Stimulated activated CD8-positive, alpha-beta memory T cell treated with anti-CD3 and anti-CD28 coated beads, Interleukin-15, amount 100 ng/mL, for 48 hours (primary cell): ENCODE measurements at places on chromosomes 2 and 18.

GRCh38 chr2:134035605-134036370 lies 218.1 kb upstream of the MGAT5 start:
- DNase-seq = no peak

GRCh38 chr2:112181571-112182290 lies 43.5 kb downstream of the FBLN7 start:
- no peak for DNase-seq

DNA sequence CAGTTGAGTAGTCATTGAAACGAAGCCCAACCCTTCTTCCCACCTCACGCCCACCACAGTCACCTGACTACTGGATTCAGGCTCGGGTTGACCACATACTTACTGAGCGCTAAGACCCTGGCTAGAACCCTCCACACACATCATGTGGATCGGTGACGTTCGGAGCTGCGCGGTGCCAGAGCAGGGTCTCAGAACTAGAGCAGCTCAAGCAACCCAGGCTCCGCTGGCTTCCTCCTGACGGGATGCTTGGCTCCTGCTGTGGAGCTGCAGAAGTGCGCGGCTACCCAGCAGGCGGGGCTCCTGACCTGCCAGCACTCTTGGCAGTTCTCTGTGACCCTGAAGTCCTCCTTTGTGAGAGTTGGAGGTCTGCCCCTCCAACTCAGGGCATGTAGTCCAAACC lies 90.6 kb upstream of the MBOAT2 start:
- DNase-seq = no peak

GRCh38 chr2:229273006-229273722 lies 2.1 kb upstream of the PID1 start:
- no peak for DNase-seq

DNA sequence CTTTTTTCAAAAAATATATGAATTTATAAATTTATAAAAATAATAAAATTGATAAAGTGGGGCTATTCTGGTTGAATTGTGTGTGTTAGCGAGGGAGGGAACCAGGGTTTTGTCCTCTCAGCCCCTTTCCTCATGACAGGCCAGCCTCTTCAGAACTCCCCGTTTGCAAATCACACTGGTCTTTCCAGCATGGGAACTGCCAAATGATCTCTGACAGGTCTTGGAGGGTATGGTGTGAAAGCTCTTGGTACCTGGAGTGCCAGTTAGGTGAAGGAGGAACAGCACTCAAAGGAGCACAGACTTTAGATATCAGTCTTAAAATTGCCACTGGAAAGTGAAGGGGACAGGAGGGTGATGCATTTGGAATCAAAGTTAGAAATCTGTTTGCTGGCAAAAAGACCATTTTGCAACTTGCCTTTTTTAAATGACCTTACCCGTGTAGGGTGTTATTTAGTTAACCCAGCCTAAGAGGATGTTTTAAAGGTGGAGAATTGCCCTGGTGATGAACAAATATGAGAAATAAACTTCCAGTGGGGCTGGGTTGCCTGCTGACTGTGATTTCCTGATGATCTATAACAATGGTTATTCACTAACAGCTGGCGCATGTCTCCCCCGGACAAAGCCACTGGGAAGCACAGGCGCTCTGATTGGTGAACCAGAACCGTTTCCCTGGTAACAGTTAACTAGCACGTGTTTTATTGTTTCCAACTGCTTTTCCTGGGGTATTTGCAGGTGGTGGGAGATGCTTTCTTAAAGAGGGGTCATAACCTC lies 85.3 kb upstream of the EFEMP1 start:
- DNase-seq = no peak

DNA sequence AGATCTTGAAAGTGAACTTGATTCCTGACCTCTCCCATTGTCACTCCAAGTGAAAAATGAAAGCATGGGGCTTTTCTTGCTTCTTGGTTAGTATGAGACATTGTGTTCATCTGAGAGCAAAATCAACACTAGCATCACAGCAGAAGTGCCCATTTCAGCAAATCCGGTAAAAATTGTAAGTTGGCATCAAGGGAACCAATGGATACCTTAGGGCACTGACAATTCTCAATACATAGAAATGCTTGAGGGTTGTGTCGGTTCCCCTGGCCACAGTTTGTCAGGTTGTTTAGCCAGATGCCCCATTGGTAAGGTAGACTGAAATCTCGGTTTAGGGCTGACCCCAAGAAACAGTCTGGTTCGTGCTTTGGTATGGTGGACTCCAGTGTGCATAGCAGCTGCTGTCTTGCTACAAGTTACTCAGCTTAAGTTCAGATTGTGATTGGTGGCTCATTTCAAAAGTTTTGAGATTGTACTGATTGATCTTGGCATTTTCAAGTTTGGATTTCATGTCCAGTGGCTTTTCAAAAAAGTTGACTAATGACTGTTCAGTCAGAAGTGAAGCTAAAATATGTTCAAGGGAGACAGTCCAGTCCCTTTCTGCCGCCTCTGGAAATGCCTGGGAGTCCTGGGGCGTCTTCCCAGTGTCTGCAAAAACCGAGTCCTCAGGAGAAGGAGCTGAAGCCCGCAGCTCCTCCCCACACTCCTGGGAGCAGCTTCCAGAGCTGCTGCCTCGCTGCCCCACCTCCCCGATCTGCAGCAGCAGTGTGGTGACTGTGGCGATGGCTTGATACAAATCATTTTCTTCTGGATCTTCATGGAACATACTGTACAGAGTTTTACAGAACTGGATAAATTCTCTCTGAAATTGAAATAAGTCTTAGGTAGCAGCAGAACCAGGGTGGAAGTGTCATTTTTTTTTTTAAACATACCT lies 5.6 kb downstream of the RPL31 start:
- DNase-seq = no peak

- DNase-seq = no peak
Observed at GRCh38 chr2:62089658-62090057, 106.3 kb upstream of the B3GNT2 start.

GRCh38 chr2:197137231-197137630 lies 173.3 kb downstream of the ANKRD44 start:
- DNase-seq = no peak

DNA sequence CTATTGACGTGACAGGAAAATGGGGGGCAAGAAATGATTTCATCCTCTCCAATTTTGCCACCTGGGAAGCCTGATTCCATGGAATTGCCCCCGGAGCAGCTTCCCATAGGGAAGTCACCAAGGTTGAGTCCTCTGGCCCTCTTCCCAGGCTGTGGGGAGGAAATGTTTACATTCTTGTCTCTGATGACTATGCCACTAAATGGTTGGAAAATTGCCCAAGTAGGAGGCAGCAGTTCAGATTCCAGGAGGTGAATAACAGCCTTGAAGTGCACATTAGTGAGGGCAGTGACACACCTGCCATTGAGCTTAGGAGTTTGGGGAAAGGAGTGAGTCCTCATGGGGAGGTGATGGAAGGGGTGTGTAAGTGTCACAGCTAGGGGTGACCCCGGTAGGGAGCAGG lies 449.2 kb upstream of the DCC start:
- DNase-seq = no peak

GRCh38 chr2:176099728-176100546 lies at the start of gene HOXD12:
HOXD12 (plus strand) TSS chr2:176099795; CDS start chr2:176099802, 7 bp downstream.
- DNase-seq = no peak

GRCh38 chr2:236665572-236666118 lies 96.0 kb downstream of the ACKR3 start:
- DNase-seq = no peak

GRCh38 chr2:151395509-151396374 lies 14.0 kb upstream of the RIF1 start:
- no peak for DNase-seq

DNA sequence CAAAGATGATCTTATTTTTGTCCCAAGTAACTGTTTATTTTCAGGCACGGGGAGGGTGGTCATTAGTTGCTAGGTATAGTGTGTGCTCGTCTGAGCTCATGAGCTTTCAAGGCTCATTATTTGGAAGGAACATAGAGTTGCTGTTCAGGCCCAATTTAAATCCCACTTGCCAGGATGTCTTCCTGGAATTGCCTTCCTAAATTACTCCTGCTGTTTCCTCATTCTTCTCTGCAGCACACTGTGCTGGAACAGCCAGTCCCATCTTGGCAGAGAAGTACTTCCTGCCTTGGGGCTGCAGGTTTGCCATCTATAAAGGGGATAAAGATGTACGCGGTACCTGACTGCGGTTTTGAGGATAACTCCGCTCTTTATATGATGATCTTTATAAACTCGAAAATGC lies 37.3 kb downstream of the GREB1 start:
- no peak for DNase-seq

DNA sequence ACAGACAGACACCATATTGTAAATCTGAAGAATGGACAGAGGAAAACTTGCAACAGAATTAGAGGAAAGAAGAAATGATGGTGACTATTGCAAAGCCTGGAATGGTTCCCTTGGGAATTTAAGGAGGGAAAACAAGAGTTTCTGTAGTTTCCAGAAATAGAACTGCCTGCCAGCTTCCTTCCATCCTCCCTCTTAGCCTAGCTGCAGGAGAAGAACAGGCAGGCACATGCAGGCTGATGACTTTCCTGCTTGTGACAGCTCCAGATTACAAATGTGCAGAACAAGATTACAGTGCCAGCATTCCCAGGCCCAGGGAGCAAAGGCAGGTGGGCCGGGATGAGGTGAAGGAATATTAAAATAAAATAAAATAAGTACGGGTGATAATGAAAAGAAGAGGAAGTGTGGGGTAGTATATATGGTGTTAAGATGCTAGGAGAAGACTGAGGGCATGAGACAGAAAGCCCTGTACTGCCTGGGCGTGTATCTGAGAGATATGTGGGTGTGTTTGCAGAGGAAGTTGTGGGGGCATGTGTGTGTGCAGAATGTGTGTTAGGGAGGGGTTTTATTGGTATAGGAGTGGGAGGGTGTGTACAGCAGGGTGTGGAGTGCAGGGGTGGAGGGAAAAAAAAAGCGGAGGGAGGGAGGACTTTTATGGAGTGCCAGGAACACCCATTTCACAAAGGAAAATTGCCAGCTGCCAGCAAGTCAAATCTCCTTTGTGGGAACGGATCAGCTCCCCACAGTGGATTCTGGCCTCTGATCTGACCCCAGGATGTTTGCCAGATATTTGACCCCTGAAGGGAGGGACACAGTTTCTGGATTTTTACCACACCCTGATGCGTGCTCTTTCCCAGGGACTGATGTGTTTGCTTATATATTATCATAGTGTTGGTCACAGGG lies 43.9 kb upstream of the NEMP2 start:
- DNase-seq = no peak

GRCh38 chr18:12891561-12891960 lies 7.5 kb upstream of the PTPN2 start:
- DNase-seq = no peak

DNA sequence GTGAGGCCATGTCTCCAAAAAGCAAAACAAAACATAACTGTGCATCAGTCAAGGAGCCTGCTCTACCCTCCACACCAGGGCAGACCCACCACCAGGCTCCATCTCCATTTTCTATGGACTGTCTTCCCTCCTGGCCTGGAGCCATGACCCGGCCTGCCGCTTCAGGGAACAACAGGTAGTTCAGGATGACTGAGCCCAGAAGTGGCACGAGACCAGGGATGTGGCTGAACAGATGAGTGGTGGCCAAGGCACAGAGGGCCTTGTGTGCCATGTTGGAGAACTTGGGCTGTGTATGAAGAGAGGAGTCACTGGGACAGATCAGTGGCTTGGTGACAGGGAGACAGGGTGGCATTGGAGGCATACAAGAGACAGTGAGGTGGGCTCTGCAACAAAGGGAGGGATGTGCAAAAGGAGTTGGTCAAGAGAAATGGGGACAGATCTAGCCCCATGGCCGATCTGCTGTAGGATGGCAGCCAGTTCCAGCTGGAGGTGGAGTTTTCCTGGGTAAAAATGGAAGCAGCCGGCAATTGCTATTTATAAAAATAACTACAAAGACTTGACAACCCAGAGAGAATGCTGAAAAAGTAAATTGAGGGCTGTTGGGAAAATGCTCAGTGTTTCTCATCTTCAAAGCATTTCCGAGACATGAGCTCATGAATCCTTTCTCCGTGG lies 35.0 kb downstream of the TMEM177 start:
- no peak for DNase-seq

- no peak for DNase-seq
Observed at GRCh38 chr2:136000502-136000901, 15.1 kb upstream of the DARS1 start.

DNA sequence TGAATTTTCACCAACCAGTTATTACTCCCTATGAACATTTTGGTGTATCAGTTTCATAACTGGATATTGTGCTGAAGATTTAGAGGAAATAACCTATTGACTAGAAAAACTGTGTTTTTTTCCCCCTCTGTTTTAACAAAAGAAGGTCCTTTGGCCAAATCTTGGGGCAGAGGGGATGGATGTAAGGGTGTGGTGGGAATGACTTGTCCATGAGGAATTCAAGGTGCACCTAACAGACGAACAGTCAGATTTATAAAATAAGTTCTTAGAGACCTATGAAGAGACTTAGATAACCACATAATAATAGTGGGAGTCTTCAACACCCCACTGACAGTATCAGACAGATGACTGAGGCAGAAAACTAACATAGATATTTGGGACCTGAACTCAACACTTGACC lies 119.3 kb upstream of the SESTD1 start:
- no peak for DNase-seq

DNA sequence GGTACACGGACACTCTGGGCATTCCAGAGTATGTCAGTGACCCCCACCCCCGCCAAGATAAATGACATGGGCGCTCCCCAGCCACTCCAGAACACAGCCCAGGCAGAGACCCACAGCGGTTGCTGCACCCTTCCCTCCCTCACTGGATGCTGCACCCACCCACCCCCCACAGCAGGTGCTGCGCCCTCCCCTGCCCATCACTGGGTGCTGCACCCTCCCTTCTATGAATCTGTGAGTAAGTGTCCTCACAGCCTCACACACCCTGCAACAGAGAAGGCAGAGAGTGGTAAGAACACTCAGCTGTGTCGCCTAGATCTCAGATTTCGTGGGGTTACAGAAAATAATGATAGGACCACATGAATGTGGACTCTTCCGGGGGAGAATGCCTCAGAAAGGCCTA lies 23.5 kb downstream of the CHMP1B start:
- no peak for DNase-seq

DNA sequence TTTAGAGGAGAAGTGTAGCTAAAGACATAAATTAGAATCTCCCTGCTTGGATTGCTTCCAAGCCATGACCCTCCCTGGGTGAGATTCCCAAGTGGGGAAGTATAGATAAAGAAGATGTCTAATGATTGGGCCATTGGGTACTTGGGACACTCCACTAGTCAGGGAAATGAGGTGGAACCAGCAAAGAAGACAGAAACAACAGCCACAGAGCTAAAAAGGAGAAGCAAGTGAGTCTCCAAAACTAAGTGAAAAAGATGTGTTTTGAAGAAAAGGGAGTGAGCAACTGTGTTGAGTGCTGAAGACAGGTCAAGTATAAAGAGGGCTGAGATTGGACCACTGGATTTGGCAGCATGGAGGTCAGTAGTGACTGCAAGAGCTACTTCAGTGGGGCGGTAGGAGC lies 276.7 kb upstream of the STON1 start:
- DNase-seq = no peak

- DNase-seq = no peak
Observed at GRCh38 chr2:201698588-201699226, at the start of gene MPP4. MPP4 (minus strand) TSS chr2:201698644; CDS start chr2:201693954, 4,690 bp downstream.

GRCh38 chr18:23850215-23850614 lies 161.0 kb downstream of the LAMA3 start:
- DNase-seq = no peak
